Spinal cord (tissue), 10 donors: ENCODE measurements at places on chromosomes 16 and 17.

DNA sequence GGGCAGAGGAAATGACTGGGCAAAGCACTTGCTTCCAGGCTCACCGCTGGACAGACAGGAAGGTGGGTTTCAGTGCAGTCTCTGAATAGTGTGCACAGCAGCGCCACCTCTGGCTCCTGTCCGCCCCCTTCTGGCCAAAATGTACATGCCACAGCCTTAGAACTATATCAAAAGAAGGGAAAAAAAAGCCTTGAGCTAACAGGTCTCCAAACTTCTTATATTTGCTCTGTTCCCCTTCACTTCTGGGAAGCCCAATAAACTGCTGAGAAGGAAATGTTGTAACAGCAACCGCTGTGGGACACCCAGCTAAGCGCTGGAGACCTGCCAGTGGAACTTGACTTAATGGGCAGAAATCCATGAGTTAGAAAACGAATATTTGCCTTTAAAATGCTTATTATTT lies 17.5 kb downstream of the COG7 start:
- DNase-seq, result no peak

DNA sequence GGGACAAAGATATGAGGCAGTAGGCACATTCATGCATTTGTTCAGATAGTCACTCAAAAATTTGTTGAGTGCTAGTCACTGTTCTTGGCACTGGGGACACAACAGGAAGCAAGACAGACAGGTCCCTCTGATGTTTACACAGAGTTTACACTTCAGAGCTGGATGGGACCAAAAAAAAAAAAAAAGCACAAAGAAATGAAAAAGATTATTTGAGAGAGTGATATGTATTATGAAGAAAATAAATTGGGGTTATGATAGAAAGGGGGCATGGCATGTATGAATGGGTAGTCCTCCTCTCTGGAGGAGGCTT lies 3.5 kb upstream of the YPEL2 start:
- no peak for DNase-seq

DNA sequence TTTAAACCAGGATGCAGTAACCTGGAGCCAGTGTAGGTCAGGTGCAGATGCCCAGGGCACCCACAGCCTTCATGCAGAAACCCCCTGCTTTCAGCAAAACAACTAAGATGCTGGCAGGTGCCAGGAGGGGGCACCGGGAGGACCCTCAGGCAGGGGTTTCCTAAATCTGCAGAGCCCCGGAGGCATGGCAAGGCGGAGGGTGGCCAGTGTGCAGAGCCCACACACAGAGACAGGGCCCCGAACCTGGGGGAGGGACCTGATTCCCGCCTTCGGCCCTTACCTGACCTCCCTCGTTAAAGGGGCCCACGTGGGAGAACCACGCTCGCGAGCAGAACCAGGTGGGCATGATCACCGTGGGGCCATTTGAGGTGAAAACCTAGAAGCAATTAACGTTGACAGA lies 114.0 kb upstream of the METRNL start:
- no peak for DNase-seq

GRCh38 chr17:72667096-72668063 lies 425.1 kb downstream of the SLC39A11 start:
- DNase-seq, result no peak

GRCh38 chr16:73480381-73480780 lies 432.5 kb upstream of the ZFHX3 start:
- no peak for DNase-seq

GRCh38 chr16:86863609-86864008 lies 285.3 kb downstream of the FOXL1 start:
- DNase-seq, result no peak

DNA sequence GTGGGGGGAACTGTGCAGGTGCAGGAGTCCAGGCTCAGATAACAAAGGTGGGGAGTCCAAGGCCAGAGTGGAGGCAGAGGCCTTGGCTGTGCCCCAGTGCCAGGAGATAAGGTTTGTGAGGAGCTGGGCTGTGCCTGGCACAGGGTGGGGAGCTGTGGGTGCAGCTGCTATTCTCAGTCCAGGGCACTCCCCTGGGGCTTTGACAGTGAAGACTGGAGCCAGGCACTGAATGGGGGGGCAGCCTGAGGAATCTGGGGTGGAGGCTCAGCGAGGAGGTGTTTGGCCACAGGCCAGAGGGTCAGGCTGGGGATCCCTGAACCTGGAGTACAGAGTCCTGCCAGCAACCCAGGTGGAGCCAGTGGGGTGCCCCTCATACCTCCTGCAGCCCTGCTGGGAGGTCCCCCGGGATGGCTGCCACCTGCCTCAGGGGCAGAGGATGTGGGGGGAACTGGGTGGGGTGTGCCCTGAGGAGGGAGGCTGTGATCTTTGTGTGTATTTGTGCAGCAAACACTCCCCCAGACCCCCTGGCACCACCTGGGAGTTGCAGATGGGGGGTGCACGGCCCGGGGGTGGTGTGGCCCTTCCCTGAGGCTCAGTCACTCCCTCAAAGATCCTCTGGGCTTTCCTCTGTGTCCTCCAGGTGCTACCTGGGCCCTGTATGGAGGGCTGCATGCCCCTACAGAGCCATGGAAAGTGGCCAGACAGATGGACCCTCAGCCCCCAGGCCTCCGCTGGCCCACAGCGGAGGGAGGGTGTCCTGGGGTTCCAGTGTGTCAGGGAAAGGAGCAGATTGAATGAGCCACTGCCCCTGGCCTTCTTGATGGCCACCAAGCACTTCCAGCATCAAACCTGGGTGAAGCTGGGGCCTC lies 44.5 kb upstream of the SMPD3 start:
- DNase-seq, result no peak

DNA sequence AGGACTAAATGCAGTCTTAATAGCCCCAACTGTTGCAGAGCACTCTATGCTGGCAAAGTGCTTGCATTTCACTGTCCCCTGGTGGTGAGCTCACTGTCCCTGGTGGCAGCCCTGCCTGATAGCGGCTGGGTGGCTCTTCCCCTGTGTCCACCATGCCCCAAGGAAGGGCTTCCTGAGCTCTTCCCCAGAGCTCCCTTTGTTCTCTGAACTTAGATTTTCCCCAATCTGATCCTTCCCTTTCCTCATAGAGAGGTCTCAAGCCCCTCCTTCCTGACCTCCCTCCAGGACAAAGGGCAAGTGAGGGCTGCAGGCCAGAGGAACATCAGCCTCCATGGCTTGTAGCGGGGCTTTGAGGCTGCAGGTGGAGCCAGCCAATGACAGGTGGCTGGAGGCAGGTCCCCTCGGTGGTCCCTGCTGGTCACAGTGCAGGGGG lies 17.0 kb downstream of the BEAN1 start:
- DNase-seq, result no peak

- DNase-seq, result no peak
These were observed 54.1 kb downstream of the VMP1 start for GRCh38 chr17:59761385-59762048.

- no peak for DNase-seq
These were observed 7.3 kb downstream of the SLC22A31 start for GRCh38 chr16:89192956-89193575.

- no peak for DNase-seq
These were observed 6.6 kb downstream of the UNK start for GRCh38 chr17:75791254-75791653.

- DNase-seq, result no peak
These were observed 3.3 kb downstream of the ARSG start for GRCh38 chr17:68294617-68295016.

DNA sequence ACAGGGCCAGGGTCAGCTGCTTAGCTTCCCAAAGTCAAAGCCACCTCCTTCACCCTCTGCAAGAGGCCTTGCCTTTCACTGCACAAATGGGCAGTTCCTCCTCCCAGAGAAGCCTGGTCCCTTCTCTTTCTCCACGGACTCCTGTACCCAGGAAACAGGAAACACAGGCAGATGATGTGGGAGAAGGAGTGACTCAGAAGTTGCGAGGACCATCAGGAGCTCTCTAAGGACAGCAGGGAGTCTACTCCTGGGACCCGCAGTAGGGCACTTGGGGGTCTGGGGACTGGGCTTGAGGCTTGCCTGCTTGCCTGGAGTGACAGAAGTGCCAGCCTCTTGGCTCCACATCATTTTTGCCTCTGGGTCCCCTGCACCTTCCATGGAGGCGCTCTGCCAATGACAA lies 47.4 kb upstream of the KSR1 start:
- DNase-seq, result no peak
